ENCODE measurements at places on chromosomes 12 and 14.

- no peak for DNase-seq
Observed at GRCh38 chr12:45732250-45732649, 2.7 kb downstream of the ARID2 start.

- DNase-seq, result no peak
Observed at GRCh38 chr12:116331876-116332275, 54.4 kb upstream of the MED13L start.

- no peak for DNase-seq
Observed at GRCh38 chr12:75658901-75659823, 147.8 kb upstream of the KRR1 start.

DNA sequence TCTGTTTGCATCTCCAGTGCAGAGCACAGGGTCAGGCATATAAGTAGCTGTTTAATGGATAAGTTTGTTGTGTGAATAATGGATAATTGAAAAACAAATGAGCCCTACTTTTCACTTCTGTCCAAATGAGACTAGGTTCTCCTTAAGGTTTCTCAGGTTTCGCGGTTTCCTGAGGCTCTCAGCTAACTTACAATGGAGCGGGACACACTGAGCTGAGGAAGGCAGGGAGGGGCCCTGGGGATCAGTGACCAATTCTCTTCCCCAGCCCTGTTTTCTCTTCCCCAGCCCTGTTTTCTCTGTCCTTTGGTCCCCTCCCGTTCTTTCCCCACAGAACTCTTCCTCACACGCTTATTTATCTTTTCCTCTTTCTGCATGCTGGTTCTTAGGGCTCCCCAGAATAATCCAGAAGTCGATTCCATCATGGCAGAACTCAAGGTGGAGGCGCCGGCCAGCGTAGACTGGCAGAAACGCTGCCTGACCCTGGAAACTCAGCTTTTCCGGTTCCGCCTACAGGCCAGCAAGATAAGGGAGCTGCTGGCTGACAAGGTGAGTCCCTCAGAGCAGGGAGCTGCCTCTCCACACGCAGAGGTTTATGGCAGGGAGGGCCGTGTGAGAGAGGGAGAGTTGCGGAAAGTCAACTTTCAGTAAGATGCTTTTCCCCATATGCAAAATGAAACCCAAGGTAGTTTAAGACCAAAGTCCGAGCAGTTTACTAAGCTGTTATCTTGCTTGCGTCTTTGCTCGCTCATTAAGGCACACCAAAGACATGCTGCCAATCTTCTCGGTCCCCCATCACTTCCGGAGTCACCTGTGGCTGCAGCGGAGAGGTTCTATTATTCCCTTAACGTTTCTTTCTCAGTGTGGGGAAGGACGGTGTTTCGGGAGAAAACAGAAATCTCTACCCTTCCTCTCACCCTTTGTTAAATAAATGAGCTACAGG, 8.6 kb downstream of the PLEKHH1 start:
- no peak for DNase-seq

DNA sequence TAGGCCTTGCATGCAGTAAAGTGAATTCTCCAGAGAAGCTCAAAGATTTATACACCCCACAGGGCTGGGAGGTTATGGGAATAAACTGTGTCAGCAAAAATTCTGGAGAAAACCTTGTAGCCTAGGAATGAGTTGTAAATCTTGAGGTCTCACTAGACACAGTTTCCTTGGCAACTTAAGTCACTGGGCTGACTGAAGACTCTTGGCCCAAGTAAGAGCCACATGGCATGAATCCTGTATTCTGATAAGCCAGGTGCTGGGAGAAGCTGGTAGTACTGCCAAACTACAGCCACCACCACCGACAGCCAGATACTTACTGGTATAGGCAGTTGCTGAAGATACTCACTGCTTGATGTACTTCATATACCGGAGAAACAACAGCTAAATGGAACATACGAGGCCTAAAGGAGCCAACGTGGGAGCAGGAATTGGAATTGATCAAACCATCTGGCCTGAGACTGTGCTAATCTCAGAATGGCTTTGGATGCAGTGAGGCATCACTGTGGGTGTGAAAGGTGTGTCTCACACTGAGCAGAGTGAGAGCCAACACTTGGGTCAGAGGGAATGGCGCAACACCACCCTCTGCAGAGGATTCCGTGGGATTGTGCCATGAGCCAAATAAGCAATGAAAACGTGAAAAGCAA, 102.8 kb upstream of the TMCC3 start:
- DNase-seq, result no peak

DNA sequence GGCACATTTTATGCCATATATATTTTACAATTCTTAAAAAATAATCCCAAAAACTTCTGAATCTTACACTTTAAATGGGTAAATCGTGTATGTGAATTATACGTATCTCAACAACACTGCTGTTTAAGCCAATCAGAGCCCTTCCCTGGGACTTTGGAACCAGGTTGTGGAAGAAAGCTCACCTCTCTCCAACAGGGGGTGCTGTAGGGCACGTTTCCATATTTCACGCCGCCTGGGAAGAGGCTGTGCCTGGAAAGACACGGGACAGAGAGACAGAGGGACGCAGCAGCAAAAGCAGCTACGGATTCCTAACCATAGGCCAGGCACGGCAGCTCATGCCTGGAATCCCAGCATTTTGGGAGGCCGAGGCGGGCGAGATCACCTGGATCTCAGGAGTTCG, 29.4 kb upstream of the FBRSL1 start:
- DNase-seq, result no peak

DNA sequence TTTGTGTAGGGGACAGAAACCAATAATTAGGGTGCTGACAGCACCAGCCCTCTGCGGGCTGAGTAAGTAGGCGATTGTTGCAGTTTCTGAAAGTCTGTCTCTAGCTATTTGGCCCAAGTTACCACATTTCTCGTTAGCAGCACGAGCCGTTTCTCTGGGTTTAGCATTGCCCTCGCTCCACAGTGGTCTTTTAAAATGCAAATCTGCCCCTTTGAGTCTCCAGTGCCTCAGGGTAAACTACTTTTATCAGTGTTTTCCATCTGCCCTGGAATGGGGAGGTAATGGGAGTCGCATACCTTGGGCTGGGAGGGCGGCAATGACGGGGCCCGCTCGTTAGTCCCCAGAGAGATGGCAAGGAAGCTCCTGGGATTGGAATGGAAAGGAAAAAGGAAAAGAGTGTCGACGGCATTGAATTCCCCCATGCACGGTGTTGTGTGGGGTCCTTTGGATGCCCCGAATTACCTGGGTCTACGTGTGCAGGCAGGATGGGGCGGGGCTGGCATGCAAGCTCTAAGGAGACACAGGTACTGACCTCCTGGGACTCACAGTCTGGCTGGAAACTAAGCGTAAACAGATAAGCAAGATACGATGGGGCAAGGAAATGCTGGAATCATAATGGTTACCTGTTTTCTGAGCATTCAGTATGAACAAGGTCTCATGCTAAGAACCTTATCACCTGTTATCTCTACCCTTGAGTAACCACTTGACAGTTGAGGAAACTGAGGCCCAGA, 131.8 kb upstream of the MAP1LC3B2 start:
- DNase-seq, result no peak

DNA sequence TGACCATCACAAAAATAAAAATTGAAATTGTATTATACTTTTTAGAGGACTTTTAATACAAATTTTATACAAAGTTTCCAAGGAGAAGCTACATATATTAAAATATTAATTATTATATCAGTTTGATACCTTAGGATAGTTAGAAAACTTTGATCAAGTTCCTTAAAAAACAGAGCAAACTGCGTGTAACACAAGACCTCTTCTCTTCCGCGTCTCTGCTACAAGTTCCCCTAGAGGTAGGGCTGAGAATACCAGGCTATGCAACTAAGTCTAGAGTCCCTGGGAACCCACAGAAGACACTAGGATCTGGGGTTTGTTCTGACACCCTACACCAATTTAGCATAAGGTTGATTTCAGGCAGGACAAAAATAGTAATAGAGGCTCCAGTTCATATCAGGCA, 319.0 kb downstream of the FOXG1 start:
- no peak for DNase-seq

GRCh38 chr12:122145505-122146330, 28.3 kb downstream of the IL31 start:
- no peak for DNase-seq

DNA sequence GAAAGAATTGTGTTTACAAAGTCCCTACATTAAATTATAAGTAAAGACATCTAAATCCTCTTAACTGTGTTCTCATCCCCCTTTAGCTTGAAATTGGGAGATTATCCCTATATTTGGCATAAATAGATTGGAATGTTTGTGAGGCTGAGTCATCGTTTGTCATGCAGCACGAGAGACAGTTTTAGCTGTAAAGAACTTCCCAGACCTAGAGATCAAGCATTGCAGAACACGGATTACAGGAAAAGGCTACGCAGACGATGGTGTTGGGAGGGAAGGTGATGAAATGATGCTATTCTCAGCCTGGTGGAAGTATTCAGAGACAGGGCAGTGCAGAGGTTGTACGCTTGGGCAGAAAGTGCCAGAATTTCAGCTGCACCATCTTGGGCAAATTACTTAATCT, 93.8 kb downstream of the PTPRB start:
- no peak for DNase-seq

GRCh38 chr14:97850466-97850865, 1053.3 kb downstream of the VRK1 start:
- no peak for DNase-seq

DNA sequence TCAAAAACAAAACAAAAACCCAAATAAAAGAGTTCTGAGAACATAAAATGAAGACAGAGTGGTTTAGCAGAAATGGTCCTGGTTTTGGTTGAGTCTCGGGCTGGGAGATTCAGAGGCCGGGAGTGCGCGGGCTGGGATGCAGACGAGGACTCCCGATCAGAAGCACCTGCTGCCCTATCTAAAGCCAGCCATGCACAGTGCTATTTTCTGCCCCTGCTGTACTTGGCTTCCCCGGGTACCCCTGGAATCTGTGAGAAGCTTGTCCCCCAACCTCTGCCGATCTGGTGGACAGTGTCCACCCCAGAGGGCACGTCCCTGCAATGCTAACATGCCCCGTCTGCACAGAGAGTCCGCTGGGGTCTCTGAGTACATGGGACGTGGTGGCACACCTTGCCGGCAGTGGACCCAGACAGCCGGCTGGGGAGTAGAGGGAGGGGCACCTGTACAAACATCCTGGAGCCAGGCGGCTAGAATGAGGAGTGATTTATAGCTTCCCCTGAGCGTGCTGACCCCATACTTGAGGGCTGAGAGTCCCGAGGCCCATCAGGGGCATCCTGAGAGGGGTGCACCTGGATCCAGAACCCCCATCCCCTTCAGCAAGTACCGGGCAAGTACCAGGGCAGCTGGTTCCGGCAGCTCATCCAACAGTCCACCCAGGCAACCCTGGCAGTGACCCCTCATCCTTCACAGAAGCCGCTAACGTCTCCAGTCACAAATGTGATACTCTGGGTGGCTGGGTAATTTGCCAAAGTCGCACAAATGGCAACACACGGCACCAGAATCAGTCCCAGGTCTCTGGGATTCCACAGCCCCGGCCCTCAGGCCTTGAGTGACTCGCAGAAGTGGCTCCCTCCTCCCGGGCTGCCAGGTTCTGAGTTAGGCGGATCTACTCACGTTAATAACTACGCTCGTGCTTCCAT, 37.1 kb downstream of the CHGA start:
- DNase-seq, result no peak

GRCh38 chr12:6692888-6693287, 3.7 kb upstream of the ZNF384 start:
- DNase-seq, result no peak

DNA sequence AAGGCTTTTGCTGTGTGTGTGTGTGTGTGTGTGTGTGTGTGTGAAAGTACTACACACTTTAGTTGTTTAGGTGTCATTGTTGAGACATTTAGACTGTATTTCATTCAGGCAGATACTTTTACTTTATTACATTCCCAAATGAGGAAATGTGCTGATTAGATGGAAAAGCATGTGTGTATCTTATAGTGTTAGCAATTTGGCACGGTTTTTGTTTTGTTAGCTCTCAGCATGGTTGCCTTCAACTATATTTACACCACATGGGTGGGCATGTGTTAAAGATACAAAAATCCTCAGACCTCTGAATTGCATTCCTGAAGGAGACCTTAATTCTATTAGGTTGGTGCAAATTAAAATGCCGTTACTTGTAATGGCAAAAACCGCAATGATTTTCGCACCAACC, 879.5 kb downstream of the DIO2 start:
- no peak for DNase-seq

GRCh38 chr12:10705655-10706054, 17.5 kb downstream of the YBX3 start:
- DNase-seq, result no peak

DNA sequence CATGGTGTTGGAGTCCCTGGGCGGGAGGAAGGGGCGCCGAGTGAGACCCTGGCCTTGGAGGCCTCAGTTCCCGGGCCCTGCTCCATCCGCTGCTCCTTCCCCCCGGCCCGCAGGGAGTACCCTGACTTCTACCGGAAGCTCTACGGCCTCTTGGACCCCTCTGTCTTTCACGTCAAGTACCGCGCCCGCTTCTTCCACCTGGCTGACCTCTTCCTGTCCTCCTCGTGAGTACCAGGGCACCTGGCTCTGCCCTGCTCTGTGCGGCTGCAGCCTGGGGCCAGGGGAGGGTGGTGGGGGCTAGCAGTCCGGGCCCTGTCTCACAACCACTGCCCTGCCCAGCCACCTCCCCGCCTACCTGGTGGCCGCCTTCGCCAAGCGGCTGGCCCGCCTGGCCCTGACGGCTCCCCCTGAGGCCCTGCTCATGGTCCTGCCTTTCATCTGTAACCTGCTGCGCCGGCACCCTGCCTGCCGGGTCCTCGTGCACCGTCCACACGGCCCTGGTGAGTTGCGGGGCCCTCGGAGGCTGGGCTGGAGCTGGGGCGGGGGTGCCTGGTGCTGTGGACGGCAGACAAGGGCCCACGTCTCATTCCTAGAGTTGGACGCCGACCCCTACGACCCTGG, 7.0 kb downstream of the NOC4L start:
- no peak for DNase-seq

DNA sequence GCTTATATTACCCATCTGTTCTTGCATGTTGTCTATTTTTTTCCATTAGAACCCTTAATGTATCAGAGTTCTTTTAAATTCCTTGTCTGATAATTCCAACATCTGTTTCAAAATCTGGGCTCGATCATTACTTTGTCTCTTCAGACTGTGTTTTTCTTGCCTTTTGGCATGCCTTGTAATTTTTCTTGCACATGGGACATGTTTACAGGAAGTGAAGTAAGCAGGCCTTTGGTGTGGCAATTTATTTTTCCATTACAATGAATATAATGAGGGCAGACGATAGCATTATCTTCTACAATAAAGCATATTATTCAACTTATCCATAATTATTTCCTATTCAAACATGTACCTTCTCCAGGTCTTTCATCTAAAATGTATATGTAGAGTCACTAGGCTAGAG, 48.3 kb downstream of the STXBP6 start:
- DNase-seq, result no peak

DNA sequence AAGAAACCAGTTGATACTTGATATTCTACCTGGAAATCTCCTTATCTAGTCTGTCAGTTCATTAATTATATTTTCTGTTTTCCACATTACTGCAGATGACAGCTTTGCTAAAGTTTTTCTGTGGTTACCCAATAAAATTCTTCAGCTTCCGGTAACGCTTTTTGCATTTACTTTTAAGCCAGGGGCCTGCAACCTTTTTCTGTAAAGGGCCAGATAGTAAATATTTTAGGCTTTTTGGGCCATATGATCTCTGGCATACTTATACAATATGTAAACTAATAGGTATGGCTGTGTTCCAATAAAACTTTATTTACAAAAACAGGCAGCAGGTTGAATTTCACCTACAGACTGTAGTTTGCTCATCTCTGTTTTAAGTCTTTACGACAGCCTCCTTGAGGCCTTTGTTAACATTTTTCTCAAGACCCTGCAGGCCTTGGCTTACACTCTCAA, 48.3 kb downstream of the SPATS2 start:
- no peak for DNase-seq
